OCI-LY7 (cell line): ENCODE measurements at places on chromosomes 11 and 22.
A peak's percentile ranks its signal among the peaks of the same experiment; 100 is the strongest.

DNA sequence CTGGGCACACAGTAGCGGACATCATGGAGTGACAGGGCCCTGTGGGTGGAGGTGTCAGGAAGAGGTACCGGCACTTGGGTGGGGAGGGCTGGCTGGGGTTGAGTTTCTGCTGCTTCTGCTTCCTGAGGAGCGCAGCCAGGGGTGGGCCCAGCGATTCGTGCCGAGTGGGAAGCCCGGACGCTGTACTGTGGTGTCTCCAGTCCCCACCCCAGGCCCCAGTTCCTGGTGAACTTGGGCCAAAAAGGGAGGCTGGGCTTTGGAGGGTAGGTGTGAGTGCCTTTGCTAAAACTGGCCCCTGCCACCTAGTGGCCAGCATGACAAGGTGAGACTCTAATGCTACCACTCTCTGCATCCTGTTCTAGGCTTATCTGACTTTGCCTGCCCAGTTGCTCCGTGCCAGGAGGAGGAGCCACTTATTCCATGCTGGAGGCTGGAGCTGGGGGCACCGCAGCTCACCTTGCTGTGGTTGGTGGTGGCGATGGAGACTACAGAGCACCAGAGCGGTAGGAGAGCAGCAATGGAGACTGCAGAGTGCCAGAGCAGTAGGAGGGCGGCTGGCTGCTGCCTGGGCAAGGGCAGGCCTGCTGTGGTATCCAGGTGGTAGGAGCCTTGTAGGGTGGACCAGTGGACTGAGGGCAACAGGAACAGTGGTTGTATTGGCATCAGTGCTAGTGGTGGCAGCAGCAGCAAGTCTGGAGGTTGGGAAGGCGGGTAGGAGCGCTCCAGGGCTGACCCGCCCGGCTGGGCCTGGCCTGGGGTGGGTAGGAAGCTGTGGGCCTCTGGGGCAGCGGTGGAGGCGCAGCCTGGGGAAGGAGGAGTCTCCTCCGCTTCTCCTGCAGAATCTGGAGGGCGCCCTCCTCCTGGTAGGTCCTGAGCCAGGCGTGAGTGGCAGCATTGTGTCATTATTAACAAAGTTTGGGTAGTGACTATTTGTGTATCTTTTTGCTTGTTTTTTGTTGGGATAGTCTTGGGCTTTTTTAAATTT, 2.2 kb upstream of the RFPL2 start:
- peak; percentile 42 for DNase-seq

DNA sequence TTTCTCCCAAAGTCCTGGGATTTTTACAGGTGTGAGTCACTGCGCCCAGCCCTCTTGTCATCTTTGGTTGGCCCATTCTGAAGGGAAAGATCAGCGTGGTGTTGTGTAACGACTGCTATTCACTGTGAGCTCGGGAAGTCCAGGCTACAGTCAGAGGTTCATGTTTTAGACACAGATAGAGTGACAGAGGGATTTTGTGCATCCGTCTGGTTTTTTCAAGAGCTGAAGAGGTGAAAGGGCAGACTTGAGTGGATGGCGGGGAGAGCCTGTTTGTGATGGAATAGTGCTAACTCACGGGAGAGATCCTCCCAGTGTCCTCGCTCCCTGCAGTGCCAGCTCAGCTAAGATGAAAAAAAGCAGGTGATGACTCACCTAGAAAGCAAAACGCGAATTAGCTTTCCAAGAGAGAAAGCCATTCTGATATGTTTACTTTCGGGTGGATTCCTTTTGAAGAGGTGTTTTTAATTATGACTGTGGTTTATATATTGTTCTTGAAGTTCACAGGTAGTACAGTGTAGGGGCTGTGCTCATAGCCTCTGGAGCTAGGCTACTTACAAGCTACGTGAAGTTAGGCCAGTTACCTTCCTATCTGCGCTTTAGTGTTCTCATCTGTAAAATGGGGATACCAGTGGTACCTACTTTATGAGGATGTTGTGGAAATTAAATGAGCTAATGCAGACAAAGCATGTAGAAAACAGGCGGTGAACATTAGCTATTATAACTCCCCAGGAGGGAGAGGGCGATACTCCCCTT, 67.2 kb downstream of the C11orf91 start:
- no peak for DNase-seq

DNA sequence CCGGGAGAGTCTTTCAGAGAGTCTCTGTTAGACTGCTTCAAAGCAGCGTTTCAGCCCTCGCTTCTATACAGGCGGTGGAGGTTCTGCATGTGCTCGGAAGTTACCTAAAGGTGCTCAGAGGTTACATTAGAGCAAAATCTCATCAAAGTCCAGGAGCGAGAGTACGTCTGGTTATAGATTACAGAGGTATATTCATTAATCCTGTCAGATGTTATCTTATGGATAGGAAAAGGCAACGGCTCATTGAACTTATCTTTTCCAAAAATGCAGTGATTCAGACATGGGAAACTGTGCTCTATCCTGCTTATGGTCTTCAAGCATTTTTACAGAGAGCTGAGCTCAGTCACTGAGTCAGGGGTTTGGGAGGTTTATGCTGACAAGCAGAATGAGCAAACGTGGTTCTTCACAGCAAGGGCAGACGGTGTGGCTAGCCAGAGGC, 9.1 kb upstream of the ZBED5 start:
- DNase-seq = no peak

DNA sequence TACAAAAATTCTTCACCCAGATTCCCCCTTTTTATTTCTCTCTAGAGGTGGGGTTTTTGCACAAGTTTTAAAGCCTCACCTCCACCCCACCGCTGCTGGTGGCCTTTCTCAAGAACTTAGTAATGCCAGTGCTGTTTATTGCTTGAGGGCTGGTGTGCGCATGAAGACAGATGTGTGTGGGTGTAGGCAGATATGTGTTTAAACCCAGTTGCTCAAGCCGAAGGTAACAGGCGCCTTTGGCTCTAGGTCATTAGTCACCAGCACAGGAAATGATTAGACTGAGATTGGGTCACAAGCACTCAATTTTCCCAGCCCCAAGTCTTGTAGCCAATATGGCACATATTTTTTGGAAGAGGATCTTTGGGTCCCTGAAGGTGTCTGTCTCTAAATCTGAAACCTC, 2.7 kb upstream of the CLMP start:
- no peak for DNase-seq

DNA sequence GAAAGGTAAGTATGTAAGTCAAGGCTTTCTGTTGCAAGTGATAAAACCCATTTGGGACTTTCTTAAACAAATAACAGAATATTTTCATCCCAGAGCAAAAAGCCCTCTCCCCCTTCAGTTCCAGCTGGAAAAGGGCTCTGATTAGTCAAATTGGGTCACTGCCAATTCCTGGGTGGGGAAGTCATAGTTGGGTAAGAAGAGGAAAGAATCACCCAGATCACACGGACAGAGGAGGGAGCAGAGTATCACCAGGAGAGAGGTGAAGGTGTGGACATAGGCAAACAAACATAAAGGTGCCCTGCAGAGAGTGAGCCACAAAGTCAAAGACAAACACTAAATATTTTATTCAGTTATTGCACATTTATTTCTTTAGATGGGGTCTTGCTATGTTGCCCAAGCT, 36.3 kb upstream of the SORL1 start:
- DNase-seq = no peak

- DNase-seq = no peak
These were observed 20.2 kb upstream of the TREH start for GRCh38 chr11:118699506-118700220.

- DNase-seq = peak; percentile 59
These were observed 21.9 kb upstream of the POLD3 start for GRCh38 chr11:74570266-74571061.

DNA sequence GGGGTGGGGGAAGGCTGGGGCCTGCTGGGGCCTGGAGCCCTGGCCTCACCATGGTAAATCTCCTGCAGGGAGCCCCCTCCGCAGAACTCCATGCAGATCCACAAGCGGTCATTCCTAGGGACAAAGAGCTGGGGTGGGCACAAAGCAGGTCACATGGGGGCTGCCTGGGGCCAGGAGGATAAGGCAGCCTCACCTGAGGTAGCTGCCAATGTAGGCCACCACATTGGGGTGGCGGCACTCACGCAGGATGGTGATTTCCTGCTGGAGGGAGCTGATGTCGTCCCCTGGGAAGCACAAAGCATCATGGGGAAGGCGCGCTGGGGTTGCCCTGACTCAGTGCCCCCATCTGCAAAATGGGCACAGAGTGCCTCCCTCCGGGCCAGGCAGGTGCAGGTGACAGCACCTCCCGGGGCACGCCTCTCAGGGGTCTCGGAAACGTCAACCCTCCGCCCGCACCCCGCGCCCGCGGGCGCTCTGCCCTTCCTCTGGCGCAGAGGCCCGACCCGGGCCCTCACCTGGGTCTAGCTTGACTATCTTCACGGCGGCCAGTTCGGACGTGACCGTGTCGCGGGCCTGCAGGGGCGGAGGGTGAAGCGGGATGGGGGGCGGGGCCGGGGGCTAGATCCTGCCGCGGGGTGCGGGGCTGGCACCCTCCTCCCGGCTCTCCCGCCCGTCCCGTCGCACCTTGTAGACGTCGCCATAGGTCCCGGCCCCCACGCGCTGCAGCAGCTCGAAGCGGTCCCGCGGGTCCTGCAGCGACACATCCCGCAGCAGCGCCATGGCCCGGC, 450 bp downstream of the MAP4K2 start:
- DNase-seq = peak; percentile 78

DNA sequence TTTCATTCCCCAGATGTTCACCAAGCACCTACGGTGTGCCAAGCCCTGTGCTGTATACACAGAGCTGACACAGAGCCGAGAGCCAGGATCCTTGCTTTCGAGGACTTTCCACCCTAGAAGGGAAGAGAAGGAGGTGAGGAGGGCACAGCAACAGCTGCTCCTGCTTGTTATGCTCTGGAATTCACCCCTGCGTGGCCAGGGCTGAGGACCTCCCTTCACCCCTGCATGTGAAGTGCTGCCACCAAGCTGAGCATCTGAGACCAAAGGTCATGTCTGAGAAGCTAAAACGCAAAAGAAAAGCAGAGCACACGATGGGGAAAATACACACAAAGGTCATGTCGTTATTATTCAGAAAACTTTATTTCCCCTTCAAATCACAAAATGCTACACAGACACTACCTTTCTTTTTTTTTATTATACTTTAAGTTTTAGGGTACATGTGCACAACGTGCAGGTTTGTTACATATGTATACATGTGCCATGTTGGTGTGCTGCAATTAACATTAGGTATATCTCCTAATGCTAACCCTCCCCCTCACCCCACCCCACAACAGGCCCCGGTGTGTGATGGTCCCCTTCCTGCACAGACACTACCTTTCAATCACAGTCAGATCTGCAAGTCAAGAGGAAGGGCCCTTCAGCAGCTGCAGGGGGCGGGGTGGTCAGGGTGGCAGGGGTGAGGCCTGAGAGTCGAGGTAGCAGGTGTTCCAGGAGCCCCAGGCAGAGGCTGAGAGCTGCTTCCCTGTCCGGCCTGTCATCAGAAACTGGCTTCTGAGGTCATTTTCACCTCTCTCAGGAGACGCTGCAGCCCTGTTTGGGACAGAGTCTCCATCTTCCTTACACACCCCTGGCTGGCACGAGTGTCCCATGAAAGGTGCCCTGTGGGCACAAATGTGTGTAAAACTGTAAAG, 40.1 kb upstream of the PRR5 start:
- DNase-seq = peak; percentile 8
